ENCODE measurements at places on chromosomes 6 and 20.

DNA sequence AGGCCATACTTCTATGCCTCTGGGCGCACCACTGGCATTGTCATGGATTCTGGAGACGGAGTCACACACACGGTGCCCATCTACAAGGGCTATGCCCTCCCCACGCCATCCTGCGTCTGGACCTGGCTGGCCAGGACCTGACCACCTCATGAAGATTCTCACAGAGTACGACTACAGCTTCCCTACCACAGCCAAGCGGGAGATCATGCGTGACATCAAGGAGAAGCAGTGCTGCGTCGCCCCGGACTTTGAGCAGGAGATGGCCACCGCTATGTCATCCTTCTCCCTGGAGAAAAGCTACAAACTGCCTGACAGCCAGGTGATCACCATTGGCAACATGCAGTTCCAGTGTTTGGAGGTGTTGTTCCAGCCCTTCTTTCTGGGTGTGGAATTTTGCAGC, 23.8 kb downstream of the TMEM74B start:
- no peaks in the 10 kb centered on the region for H3K27me3 ChIP-seq
- no peaks in the 10 kb centered on the region for H3K36me3 ChIP-seq
- DNase-seq, result no peak

- H3K4me1 ChIP-seq, result peaks cover 11% of the 10 kb centered on the region
- no peaks in the 10 kb centered on the region for H3K27me3 ChIP-seq
- DNase-seq, result peak; percentile 90
- no peak overlapping the region for H3K27ac ChIP-seq
- H3K4me3 ChIP-seq, result no peak overlapping the region
Measured at GRCh38 chr6:14671261-14671681, 553.7 kb downstream of the CD83 start.

- no peak overlapping the region for H3K4me3 ChIP-seq
- no peaks in the 10 kb centered on the region for H3K27me3 ChIP-seq
- no peak for DNase-seq
- H3K4me1 ChIP-seq, result no peaks in the 10 kb centered on the region
- no peaks in the 10 kb centered on the region for H3K36me3 ChIP-seq
- H3K27ac ChIP-seq, result no peak overlapping the region
Measured at GRCh38 chr6:148578489-148578814, 168.4 kb upstream of the UST start.

DNA sequence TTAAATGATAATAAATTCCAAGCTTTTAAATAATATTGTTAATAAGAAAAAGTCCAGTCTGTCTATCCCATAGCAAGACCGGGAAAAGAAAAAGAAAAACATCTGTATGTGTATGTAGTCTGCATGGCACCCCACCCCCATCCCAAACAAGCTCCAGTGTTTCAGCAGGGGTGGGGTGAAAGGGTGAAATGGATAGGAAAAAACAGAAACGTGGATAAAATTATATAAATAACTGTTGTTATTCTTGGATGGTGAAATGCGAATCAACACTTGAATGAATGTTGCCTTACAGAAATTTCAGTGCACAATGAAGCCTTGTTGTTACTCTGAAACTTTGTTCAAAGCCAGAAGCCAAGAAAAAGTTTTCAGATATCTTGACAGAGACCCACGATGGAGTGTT, 31.4 kb downstream of the HAO1 start:
- H3K27ac ChIP-seq, result no peak overlapping the region
- DNase-seq, result no peak
- H3K36me3 ChIP-seq, result no peaks in the 10 kb centered on the region
- H3K4me3 ChIP-seq, result no peak overlapping the region

GRCh38 chr20:2805689-2806350, 5.4 kb upstream of the CPXM1 start:
- peaks cover 1% of the 10 kb centered on the region for H3K4me1 ChIP-seq
- H3K27ac ChIP-seq, result no peak overlapping the region
- no peak overlapping the region for H3K4me3 ChIP-seq
- no peaks in the 10 kb centered on the region for H3K36me3 ChIP-seq
- no peak for DNase-seq
- no peaks in the 10 kb centered on the region for H3K27me3 ChIP-seq

- no peaks in the 10 kb centered on the region for H3K27me3 ChIP-seq
- no peak for DNase-seq
- H3K36me3 ChIP-seq, result no peaks in the 10 kb centered on the region
- H3K4me1 ChIP-seq, result no peaks in the 10 kb centered on the region
- H3K27ac ChIP-seq, result no peak overlapping the region
Measured at GRCh38 chr6:14412026-14412425, 294.5 kb downstream of the CD83 start.
